Activated T-helper 17 cell treated with anti-CD3 and anti-CD28 coated beads, Interleukin-2, amount 50 U/mL, for 72 hours (primary cell): ENCODE measurements at places on chromosomes 12 and 14. TPM values are rescaled to one million over a fixed set of nuclear protein-coding genes. Genes with fewer than 3 reads are reported as not detected.

The CHURC1 gene
- total RNA-seq = 56.0 TPM

The KCNJ8 gene
- total RNA-seq = not detected

The SMIM41 gene
- total RNA-seq = not detected

The MYF5 gene
- not detected for total RNA-seq

The LTB4R gene
- total RNA-seq = 21.4 TPM

The ZNF605 gene
- 8.3 TPM for total RNA-seq

The CAPZA3 gene
- total RNA-seq = not detected

The SIRT4 gene
- total RNA-seq = 3.1 TPM

The PPFIA2 gene
- not detected for total RNA-seq

The CIPC gene
- total RNA-seq = 8.5 TPM

The CLEC14A gene
- not detected for total RNA-seq

The ADAMTS20 gene
- total RNA-seq = not detected

The KCNC2 gene
- total RNA-seq = not detected

The GPR137C gene
- 0.26 TPM for total RNA-seq

The GLTP gene
- total RNA-seq = 26.4 TPM

The CLMN gene
- 0.95 TPM for total RNA-seq

The KRT72 gene
- total RNA-seq = not detected

The SLCO1C1 gene
- not detected for total RNA-seq

The GSG1 gene
- not detected for total RNA-seq

The ANKRD52 gene
- total RNA-seq = 43.0 TPM

The STYK1 gene
- 0.17 TPM for total RNA-seq

The ABHD4 gene
- 31.0 TPM for total RNA-seq

The NCAPD2 gene
- total RNA-seq = 176 TPM

The ZDHHC22 gene
- not detected for total RNA-seq

The TAS2R14 gene
- total RNA-seq = 2.4 TPM

The C1QL4 gene
- not detected for total RNA-seq

The FAM186B gene
- total RNA-seq = 0.11 TPM

The SRGAP1 gene
- total RNA-seq = 0.29 TPM

The MYH6 gene
- 0.71 TPM for total RNA-seq

The ATN1 gene
- total RNA-seq = 34.0 TPM

The CPNE8 gene
- total RNA-seq = 5.4 TPM

The BMP4 gene
- total RNA-seq = 0.50 TPM

The PLEKHG7 gene
- not detected for total RNA-seq

The DEPDC4 gene
- total RNA-seq = 2.4 TPM

The PROX2 gene
- total RNA-seq = 0.71 TPM

The SLC38A4 gene
- total RNA-seq = not detected

The LRTM2 gene
- total RNA-seq = not detected

The SLC17A8 gene
- not detected for total RNA-seq

The ISM2 gene
- 0.21 TPM for total RNA-seq

The ANKRD13A gene
- 61.4 TPM for total RNA-seq

The TAPBPL gene
- 24.1 TPM for total RNA-seq

The WNT1 gene
- total RNA-seq = not detected

The RIPK3 gene
- total RNA-seq = 12.9 TPM

The GALNT16 gene
- total RNA-seq = 0.66 TPM

The FBXW8 gene
- 2.4 TPM for total RNA-seq
